Memory B cell (primary cell): ENCODE measurements at places on chromosomes 1 and 21.

GRCh38 chr1:235307158-235308124 is 20.5 kb downstream of the ARID4B start:
- no peak for DNase-seq

DNA sequence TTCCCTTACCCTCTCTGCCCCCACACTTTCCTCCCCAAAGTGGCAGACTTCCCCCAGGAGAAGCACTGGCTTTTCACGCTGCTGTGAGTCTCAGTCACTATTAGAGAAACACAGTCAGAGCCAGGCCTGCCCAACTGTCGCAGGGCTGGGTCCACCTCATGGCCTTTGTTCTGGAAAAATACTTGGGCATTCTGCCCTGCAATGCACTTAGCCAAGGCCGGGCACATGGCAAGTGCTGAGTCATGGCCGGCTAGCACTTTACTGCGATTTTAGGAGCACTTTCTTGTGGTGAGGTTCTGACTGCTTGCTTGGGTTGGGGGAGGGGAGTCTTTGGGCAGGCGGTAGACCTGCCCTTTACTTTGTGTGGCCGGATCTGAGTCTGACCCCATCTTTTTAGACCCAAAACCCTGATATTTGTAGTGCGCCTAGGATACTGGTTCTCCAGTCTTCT is 7.7 kb downstream of the EPHX1 start:
- no peak for DNase-seq

- DNase-seq, result no peak
These were observed 14.3 kb downstream of the XCL2 start for GRCh38 chr1:168529518-168529917.

GRCh38 chr1:214199585-214199984 is 81.4 kb upstream of the SMYD2 start:
- no peak for DNase-seq

DNA sequence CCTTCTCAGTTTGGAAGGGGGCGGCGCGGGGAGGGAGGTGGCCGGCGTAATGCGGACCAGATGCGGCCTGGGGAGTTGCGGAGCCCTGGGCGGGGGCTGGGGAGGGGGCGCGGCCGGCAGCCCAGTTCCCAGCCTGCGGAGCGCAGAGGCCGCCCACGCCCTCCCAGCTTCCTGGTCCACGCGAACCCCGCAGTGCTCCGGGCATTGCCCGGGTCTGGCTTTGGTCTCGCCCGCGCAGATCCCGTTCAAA is 695 bp downstream of the DMBX1 start:
- no peak for DNase-seq

DNA sequence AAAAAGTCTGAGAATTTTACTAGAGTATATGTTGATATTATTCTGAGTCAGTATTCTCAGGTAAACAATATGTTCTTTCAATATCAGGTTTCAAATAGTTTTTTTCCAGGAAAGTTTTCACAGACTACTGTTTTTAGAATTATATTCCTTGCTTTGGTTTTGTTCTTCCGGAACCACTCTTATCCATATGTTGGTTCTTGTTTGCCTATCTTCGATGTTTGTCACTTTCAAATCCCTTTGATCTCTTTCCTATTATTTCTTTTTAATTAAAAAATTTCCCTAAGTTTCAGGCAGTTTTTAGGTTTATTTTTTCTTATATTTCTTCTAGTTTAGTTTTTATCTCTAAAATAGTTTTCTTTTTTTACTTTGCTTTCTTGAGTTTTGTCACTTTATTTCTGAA is 20.9 kb downstream of the NOS1AP start:
- DNase-seq, result no peak

- DNase-seq, result no peak
These were observed 14.3 kb downstream of the KCNT2 start for GRCh38 chr1:196593955-196594354.
